SK-N-SH treated with all-trans-retinoic acid at 6 μM for 48 hours (cell line): ENCODE measurements at places on chromosomes 6 and 20.

- ATAC-seq, result no peak
Observed at GRCh38 chr6:113788586-113788985, 68.6 kb upstream of the MARCKS start.

- no peak for ATAC-seq
Observed at GRCh38 chr20:25282034-25282781, 34.3 kb downstream of the PYGB start.

DNA sequence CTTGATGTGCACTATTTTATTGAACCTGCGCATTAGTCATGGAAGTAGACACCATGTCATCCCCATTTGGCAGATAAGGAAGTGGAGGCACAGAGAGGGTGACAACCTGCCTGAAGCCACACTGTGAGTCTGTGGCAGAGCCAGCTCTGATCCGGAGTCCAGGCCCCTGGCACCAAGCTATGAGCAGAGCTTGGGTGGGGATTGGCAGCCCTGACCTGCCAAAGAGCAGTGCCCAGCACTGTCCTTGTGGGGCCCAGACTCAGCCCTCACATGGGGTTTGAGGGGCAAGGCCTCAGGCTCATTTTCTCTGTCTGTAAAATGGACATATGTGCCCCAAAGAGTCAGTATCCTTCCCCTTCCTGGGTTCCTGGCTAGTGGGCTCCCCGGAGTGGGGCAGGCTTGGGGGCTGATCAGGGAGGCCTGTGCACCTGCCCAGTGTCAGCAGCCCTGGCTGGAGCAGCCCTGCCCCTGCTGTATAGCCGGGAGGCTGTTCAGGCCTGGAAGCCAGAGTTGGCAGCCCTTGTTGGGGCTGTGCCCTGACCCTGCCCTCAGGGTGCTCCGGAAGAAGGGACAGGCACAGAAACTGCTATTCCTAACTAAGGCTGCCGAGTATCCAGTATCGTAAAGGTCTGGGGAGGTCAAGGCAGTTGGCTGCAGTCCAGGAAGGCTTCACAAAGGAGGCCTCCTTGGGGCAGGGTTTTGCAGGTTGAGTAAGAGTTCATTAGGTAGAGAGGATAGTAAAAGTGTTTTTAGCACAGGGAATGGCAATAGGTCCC lies 38.7 kb downstream of the TGM2 start:
- no peak; the same call in 2 of the 3 replicates for ATAC-seq

GRCh38 chr6:138666636-138667035 lies 106.9 kb upstream of the CCDC28A start:
- ATAC-seq, result no peak

GRCh38 chr20:52958211-52958610 lies 13.9 kb upstream of the TSHZ2 start:
- no peak for ATAC-seq

GRCh38 chr6:110646419-110646698 lies 168.9 kb downstream of the CDK19 start:
- no peak for ATAC-seq

DNA sequence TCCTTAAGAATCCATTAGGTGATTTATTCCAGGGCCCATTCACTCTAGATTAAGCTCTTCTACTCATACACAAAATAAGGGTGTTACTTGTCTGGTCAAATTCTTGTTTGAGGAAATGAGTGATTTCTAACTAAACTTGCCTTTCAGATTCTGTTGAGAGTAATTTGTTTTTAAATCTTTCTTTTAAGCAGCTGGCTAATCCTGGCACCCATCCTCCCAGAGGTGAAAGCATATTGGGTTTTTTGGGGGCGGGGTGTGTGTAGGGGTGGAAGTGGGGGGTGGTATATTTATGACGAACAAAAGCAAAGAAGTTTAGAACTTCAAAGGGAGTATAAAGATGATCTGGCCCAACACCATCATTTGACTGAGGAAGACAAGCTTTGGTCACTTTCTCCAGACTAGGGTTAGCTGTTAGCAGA lies 94.7 kb downstream of the RTN4IP1 start:
- no peak for ATAC-seq

- ATAC-seq, result peak; percentile 79
Observed at GRCh38 chr6:158040051-158040803, 58.6 kb downstream of the SYNJ2 start.

- no peak for ATAC-seq
Observed at GRCh38 chr6:41695825-41696224, 39.6 kb downstream of the TFEB start.

GRCh38 chr6:11328613-11329247 lies 96.3 kb upstream of the NEDD9 start:
- no peak for ATAC-seq

DNA sequence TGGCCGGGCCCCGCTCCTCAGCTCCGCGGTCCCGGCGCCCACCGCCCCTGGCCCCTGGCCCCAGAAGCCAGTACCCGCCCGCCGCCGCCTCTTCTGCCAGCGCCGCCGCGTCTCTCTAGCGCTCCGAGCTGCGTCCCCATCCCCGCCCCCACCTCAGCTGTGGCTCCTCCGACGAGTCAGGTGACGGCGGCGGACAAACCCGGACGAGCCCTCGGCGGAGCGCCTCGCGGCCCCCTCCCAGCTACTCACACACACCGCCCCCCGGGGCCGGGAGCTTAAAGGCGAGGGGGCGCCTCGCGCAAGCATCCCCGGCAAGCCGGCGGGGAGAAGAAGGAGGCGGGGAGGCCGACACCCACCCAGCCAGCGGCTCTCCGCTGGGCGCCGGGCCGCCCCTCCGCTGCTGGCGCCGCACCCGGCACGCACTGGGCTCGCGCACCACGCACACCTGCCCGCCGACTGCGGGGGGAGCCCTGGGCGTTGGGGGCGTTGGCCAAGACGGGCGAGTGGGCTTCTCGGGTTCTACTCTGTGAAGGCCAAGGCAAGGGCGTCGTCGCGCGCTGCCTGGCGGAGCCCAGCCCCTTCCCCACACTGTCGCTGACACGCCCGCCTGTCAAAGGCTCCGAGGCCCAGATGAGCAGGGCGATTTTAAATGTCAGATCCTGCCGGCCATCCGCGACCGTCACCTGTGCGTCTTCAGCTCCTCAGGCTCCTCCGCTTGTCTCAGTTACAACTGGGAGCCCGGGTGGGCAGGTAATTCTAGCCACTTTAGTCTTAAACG lies at the start of gene SNAP91:
Gene SNAP91 (minus strand): TSS at position 132 of the 778 bp plus-strand sequence. CDS start 1,174 bp downstream, outside the sequence.
- ATAC-seq, result peak; percentile 62

- ATAC-seq, result no peak
Observed at GRCh38 chr20:1330075-1330830, 1.3 kb upstream of the SDCBP2 start.

DNA sequence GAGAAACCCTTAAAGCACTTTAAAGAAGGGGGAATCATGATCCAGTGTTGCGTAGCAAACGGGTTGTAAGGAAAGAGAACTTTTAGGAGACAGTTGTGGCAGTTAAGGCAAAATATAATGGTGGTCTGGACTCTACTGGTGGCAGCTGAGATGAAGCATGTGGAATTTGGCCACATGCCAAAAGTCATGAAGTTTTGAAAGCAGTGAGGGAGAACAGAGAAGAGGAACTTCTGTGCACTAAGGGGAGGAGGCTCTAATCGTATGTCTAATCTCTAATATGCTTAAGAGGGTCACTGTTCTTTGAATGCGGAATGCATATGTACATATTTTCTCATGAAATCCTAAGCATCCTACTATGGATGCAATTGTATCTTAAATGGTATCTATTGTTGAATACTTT lies 91.5 kb downstream of the RIMS1 start:
- no peak for ATAC-seq

DNA sequence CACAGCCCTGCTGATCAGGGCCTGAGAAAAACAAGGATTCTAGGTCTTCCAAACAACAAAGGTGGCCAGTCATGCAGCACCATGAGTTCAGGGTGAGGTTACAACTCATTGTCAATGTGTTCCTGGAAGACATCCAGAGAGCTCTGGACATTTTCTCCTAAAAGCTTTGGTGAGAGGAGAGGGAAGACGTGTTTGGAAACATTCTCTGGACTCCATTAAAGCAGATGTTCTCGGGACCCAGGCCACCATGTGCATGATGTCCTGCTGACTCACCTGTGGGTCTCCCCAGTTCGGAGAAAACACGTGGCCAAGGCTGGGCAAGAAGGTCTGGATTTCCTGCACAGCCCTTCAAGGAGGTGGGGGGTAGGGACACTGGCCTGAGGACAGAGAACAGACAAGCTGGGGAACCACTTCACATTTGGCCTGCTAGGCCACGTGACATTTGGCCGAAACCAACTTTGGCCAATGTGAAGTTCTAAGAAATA lies 61.6 kb downstream of the KCNB1 start:
- no peak for ATAC-seq

GRCh38 chr20:19098806-19099578 lies 113.5 kb upstream of the SLC24A3 start:
- ATAC-seq, result no peak

DNA sequence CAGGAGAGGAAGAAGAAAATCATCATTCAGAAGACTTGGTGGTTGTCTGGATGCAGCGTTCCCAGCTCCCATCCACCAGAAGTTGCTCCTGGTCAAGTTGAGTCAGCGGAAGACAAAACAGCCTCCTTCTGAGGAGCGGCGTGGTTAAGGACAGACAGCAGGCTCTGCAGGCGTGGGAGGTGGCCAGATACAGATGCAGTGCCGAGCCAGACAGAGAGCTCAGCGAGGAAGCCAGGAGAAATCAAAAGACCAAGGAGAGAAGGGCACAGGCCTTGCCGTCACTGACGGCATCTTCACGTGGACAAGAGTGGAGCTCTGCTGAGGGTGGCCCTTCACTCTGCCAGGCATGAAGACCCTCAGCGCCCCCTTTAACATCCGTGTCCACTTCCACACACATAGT lies 158.5 kb downstream of the THBS2 start:
- ATAC-seq, result no peak

DNA sequence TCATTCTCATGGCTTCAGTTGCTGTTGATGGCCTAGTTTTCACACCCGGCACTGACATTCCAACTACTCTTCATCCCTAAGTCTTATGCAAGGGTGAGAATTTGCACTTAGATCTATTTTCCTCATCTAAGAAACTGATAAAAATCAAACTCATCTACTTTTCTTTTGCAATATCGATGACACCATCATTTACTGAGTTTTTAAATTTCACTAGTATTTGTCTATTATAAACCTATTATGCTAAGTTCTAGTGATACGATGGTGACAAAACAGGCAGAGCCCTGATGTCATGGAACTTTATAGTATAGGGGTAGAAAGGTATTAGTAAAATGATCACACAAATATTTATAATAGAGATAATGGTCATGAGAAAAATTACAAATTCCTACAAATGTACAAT lies 167.9 kb upstream of the CITED2 start:
- ATAC-seq, result no peak

DNA sequence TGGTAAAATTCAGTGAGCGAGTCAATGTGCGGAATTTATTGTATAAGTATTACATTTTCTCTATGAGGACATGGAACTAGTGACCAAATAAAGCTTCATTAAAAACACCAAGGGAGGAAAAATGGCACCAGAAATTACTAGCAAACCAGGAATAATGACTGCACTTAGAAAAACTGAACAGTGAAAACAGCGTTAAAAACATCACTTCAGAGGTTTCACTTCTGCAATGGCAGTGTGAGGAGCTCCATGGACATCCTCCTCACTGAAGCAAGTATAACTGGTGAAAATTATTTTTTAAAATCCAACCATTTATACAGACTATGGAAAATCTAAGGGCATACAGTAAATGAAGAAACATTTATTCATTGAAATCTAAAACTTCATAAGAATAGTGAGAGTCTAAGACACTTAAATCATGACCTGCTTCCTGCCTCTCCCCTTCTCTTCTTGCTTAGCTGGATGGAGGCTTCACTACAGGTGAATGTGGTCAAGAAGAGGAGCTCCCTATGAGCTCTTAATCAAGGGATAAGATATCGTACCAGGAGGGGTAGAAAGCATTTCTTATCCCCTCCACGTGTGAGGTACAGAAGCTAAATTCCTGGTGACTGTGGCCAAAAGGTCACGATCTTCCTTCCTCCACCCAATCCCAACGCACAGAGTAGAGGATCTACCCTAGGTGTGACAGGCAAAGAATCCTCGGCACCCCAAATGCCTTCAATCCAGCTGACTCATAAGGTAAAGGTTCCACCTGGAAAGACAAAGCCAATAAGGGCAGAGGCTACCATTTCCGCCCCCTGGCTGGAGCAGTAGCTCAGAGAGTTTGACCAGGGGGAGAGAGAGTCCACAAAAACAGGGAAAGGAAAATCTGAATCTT lies 12.3 kb upstream of the ASF1A start:
- ATAC-seq, result no peak

DNA sequence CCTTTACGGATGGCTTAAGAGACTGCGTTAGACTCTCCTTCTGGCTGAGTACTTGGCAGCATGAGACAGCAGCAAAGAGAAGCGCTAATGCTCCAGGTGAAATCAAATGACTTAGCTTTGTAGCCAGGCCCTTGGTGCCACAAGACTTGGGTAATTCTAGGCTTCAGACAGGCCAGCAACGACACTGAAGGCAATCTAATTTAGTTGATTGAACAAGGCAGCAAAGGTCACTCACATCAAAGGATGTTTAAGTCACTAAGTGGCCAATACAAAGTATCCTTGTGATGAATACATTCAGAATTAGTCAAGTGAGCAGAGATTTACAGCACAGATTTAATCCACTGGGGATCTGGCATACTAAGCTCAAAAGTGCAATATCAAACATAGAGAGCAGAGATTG lies 113.2 kb downstream of the FAM83B start:
- ATAC-seq, result no peak

GRCh38 chr20:50247196-50248094 lies 56.8 kb downstream of the CEBPB start:
- no peak for ATAC-seq

DNA sequence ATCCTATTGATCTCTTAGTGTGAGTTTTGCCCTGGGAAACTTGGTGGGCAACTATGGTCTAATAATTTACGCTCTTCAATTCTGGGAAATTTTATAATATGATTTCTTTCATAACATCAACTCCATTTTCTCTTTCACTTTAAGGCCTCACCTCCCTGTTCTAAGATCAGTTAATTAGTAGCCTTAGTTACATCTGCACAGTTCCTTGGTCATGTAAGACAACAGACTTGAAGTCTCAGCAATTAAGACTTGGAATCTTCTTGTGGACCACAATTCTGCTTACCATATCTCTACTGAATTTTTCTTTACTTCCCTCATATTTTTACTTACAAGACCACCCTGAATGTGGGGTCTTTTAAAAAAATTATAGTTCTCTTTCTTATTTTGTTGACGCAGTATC lies 8.7 kb downstream of the ENPP3 start:
- ATAC-seq, result no peak

- no peak for ATAC-seq
Observed at GRCh38 chr6:155595284-155595683, 139.6 kb upstream of the NOX3 start.

GRCh38 chr6:158142789-158143188 lies 25.3 kb downstream of the SERAC1 start:
- no peak; the same call in 2 of the 3 replicates for ATAC-seq

GRCh38 chr6:2264932-2265331 lies 19.5 kb upstream of the GMDS start:
- ATAC-seq, result peak; percentile 59

DNA sequence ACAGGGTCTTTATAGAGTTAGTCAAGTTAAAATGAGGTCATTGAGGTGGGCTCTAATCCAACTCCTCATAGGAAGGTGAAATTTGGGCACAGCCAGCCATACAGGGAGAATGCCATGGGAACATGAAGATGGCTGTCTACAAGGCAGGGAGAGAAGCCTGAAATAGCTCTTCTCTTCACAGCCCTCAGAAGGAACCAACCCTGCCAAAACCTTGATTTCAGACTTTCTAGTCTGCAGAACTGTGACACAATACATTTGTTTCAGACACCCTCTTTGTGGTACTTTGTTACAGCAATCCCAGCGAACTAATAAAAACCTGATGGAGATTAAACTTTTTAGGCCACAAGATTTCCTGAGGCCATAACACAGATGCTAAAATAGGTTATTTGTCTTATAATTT lies 43.1 kb upstream of the HECA start:
- ATAC-seq, result no peak

GRCh38 chr6:1787894-1788293 lies 178.2 kb downstream of the FOXC1 start:
- ATAC-seq, result peak; percentile 85

- ATAC-seq, result no peak
Observed at GRCh38 chr6:12555267-12555666, 161.3 kb upstream of the PHACTR1 start.
